ENCODE measurements at places on chromosomes 6 and 20. TPM values are rescaled to one million over a fixed set of nuclear protein-coding genes. Genes with fewer than 3 reads are reported as not detected.

GRCh38 chr6:27163834-27164233 lies 83.7 kb upstream of the PRSS16 start:
- no peak for DNase-seq

DNA sequence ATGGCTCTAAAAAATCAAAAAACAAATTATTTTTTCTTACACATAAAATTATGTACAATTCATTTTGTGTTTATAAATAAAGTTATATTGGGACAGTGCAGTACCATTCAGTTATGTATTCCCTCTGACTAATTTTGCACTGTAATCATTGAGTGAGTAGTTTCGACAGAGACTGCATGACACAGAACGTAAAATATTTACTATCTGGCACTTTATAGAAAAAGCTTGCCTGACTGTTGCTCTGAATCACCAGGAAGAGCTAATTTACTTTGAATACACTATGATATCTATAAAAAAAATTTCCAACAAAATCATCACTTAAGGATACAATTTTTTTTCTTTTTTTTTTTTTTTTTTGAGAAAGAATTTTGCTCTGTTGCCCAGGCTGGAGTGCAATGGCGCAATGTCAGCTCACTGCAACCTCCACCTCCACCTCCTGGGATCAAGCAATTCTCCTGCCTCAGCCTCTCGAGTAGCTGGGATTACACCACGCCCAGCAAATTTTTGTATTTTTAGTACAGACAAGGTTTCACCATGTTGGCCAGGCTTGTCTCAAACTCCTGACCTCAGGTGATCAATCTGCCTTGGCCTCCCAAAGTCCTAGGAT lies 11.0 kb upstream of the KHDC1L start:
- DNase-seq = no peak

MUCL3 gene
- not detected for polyA plus RNA-seq

- DNase-seq = no peak
Measured at GRCh38 chr20:63311833-63312243, 18.9 kb downstream of the COL20A1 start.

DNA sequence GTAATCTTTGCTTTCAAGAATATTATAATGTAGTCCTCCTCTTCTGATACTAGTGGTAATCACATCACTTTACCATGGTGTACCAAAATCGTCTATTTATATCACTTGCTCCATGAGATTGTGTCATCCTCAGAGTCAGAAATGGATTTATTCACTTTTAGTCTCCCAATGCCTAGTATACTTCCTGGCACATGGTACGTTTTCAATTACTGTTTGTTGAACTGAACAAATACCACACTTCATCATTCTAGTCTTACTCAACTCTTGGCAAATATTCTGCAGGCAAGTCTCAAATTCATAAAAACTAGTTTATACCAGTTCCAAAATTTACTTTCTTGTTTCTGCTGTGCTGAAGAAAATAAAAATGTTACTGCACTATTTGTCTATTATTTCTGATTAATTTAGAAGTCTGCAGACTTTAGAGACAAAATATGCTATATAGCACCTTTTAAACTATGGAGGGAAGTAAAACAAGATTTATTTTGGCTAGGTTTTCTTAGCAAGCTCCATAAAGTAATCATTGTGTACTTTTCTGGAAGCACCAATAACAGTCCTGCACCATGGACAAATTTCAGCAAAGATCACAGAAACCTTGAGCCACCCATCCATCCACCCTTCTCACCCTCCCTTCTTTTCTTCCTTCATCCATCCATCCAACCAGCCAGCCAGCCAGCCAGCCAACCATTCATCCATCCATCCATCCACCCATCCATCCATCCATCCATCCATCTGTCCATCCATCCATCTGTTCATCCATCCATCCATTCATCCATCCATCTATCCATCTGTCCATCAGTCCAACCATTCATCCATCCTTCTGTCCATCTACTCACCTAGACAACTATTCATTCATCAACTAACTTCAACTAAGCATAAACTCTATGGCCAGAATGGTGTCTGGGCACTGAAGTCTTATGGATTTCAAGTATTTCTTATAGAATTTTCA lies 102.1 kb upstream of the STMND1 start:
- DNase-seq = no peak

All from immature natural killer cell (primary cell).